Spinal cord (tissue), 10 donors: ENCODE measurements at places on chromosomes 7 and 10.

DNA sequence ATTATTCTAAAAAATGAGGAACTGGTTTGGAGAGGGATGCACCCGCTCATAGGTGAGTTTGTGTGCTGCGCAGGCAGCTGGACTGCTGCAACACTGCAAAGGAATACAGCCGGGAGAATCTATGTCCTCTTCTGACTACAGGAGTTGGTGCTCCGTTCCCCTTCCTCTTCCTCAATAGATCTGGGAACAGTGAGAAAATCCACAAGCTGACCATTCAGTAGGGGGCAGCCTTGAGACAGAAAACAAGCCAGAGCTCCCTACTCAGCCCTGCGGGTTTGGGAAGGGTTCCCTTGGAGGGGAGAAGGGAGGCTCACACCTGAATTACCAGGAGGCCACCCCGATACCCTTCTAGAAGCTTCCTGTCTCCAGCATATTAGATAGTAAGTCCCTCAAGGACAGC is 87.3 kb upstream of the FOXI2 start:
- no peak for DNase-seq

DNA sequence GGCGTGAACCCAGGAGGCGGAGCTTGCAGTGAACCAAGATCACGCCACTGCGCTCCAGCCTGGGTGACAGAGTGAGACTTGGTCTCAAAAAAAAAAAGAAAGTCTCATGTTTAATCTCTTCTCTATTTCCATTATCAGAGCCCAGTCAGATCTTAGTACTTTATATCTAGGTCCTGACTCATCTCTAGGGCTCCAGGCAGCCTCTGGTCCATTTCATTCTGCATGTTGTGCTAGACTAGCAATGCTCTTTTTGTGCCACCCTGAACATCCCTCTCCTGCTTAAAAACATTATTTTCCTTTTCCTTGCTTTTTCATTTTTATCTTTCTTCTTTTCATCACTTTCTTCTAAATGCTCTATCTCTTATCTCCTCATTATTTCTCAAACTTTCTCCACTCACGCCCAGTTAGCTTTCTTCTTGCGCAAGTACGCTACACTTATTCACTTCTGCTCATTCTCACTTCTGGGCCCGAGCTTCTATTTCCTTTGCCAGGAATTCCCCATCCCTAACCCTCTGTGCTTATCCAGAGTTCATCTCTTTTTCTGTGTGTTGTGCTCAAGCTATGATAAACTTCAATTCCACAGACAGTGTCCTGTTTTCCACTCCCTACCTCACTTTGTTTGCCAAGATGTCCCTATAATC is 63.9 kb downstream of the BTAF1 start:
- DNase-seq: no peak

- no peak for DNase-seq
These were observed 6.9 kb upstream of the ORAI2 start for GRCh38 chr7:102426268-102427018.

- no peak for DNase-seq
These were observed 364.8 kb downstream of the SFMBT2 start for GRCh38 chr10:7045891-7046599.

- DNase-seq: peak; percentile 75
These were observed 51.4 kb upstream of the PDCD4 start for GRCh38 chr10:110820321-110820814.

DNA sequence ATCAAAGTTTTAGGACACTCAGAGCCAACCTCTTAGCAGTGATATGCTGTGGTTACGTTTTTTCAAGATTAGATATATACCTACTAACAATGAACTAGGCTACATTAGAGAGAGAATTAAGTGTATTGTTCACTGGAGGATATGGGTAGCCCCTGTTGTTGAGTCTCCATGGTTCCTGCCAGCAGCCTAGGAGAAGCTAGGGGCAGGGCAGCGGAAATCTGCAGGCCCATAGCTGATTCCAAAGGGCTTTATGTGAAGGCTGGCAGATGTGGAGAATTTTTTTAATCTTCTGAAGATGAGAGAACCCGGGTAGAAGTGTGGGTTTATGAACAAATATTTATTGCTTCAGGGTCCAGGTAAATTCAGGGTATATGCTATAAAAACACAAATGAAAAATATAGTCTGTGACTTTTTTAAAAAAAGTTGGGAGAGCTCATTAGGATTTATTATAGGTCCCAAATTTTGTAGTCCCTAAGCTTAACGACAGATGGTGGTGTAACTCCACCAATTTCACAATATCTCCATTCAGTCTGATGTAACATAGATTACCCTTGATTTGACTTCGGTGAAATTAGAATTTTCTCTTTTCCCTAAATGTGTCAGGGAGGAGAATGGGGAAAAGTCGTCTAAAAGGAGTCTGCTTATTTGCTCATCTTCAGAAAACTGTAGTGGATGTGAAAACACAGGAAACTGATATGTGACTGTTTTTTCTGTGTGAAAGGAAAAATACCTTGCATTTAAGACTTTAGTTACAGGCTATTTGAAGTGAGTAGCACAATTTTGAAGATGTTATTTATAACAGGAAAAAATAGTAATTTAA is 163.0 kb upstream of the PPP1R3A start:
- DNase-seq: peak; percentile 90

DNA sequence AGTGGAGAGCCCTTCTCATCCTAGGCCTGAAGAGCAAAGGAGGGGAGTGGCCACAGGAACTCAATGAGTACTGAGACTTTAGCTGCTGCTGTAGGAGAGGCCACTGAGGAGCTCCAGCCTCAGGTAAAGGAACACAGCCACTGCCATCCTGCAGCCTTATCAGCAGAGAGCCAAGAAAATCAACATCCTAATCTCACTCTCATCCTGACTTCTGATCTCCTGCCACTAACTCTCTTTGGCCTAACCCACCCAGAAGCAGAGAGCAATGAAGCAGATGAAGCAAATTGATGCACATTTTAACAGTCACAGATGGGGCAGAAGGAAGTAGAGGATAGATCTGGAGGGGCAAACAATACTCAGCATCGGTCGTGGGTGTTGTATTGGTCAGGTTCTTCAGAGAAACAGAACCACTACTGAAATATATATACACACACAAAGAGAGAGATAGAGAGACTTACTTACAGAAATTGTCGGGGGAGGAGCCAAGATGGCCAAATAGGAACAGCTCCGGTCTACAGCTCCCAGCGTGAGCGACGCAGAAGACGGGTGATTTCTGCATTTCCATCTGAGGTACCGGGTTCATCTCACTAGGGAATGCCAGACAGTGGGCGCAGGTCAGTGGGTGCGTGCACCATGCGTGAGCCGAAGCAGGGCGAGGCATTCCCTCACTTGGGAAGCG is 297.6 kb downstream of the MTERF1 start:
- no peak for DNase-seq

GRCh38 chr7:2071133-2071832 is 161.5 kb downstream of the MAD1L1 start:
- no peak for DNase-seq

DNA sequence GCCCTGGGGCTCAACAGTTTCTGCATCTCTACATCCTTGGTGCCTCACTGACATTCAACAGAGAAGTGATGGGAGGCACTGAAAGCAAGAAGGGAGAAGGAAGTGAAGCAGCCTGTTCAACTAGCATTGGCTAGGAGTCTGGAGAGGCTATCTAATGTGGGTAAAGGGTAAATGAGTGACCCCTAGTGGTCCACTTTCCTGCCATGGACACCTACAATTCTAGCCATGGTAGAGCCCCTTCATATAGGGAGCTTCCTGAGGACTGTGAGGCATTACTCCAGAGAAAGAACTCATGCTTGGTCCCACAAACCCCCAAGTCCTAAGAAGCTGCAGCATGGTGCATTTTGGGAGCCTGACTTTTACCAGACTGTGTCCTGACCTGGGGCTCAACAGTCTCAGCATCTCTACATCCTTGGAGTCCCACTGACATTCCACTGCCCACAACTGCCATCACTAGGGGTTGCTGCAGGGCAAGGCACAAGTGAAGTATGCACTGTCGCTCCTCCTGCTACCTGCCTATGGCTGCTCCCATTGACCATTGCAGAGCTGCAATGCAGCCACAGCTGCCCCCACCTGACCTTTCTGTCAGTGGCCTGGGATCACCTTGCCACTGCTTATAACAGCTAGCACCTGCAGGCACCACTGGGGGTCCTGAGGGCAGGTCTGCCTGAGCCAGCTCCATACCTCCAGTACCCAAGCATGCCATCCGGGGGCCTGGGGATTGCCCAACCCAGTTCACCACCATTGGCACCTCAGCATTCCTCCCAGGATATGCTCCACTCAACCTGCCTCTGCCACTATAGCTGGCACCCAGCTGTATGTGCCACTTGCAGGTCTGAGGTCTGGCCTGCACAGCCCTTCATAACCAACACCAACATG is 44.1 kb upstream of the CDK6 start:
- no peak for DNase-seq

DNA sequence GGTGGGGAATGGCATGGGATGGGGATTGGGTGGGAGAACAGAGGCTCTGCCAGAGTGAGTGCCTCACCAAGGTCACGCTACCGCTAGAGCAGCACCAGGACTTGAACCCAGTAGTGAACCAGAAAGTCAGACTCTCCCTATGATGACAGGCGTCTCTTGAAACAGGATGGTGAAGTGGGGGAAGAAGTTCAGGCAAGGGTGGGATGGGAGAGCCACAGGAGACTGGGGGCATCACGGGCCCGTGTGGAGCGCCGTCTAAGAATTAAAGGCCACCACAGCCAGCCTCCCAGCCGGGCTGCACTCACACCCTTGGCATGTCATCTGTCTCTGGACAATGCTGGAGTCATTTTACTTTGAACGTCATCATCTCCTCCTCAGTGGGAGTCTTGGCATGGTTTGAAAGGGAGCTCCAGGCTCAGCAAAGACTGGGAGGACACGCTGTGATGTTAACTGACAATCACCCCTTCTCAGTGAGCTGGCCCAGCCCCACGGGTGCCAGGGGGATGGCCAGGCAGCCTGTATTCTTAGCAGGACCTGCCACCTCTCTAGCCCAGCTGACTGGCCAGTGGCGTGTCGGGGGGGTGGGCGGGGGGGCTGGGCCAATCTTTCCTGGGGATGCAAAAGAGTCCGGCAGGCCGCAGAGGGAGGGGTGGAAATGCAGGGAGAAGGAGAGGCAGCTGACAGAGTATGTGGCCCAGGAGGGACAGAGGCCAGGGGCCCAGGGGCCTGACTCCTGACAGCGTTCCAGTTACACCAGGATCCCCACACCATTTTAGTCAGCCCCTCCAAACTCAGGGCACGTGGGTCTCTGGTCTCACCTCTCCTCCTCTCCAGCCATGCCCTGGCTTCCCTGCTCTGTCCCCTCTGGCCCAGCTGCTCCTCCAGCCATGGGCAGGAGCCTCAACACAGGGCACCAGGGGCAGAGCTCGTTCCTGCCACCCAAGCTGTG is 96.2 kb downstream of the VOPP1 start:
- peak; percentile 75 for DNase-seq

DNA sequence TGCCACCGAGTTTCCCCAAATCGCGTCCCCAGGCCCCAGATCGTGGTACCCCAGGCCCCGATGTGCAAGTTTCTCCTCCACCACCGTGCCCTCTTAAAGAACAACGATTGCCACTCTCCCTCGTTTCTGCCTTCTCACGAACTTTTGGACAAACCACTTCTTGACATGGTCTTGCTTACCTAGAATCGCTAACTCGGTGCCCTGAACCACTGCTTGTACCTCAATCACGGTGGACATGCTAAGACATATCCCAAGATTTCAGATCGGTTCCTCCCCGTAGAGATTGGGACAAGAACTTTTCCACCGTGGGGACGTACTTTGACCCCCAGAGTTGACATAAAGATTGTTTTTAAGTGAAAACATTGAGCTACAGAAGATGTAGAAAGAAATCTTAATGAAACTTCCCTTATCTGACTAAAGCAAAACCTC is 477 bp upstream of the ZC3HAV1 start:
- DNase-seq: no peak

- no peak for DNase-seq
These were observed 163.5 kb upstream of the ZMIZ1 start for GRCh38 chr10:78905015-78905956.

- no peak for DNase-seq
These were observed 26.9 kb upstream of the OR9A4 start for GRCh38 chr7:141889321-141889720.

GRCh38 chr7:132655131-132655727 is 79.0 kb upstream of the PLXNA4 start:
- DNase-seq: no peak

DNA sequence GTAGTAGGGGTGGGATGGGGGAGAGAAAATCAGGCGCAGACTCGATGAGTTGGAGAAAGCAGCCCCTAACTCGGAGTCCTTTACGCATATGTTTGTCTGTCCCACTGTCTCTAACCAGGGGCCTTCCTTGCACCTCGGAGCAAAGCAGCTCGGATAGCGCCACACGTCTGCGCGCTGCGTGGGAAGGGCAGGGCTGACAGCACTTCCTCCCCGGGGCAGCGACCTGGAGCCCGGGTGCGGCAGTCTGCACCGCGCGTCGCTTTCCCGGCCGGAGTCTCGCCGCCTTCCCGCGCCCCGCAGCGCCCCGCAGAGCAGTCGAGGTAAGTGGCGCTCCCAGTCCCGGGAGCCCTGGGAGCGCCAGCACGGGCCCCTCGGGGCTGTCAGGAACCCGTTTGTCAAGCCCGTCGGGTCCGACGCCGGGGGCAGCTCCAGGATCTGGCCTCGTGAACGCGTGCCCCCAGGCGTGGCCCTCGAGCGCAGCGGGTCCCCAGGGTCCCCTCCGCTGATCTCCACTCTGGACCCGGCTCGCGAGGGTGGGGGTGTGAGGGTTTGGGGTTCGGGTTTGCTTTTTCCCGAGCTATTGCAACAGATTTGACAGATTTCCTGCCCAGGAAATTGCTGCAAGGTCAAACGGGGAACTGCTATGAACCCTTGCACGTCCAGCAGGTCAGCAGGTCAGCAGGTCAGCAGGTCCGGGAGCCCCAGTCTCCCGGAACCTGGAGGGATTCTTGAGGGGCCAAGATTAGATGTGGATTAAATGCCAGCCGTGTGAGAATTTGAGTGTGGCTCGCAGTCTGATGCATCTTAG is 597 bp downstream of the APBB1IP start:
- DNase-seq: no peak

GRCh38 chr7:40167291-40167690 is 32.5 kb downstream of the SUGCT start:
- no peak for DNase-seq

DNA sequence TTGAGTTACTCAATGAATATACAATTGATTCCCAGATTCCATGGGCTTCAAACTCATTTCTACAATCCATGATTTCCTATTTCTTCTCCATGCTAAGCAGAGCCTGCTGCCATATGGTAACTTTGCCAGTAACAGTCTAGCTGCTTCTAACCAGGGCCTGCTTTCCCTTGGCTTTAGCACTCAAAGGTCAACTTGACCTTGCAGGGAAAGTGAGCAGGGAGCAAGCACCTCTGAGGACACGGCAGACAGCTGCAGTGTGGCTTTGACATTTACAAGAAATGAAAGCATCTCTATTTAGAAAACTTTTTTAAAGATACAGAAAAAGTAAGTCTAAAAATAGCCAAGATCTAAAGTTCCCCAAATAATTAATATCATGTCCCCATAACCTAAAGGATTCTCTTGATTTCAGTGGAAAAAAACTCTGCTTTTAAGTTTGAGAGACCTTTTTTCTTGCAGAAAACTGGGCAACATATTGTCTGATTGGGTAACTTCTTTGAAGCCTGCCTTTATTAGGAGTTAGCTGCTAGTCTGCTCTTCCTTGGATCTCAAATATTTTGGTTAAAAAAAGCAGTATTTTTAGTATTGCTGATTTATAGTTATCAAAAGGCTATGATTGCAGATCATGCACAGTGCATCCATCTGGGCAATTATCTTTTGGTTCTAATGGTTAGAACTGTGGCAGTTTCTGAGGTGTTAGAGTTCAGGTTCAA is 257.9 kb downstream of the AHR start:
- DNase-seq: no peak
